ENCODE measurements at places on chromosomes 12 and 14. TPM values are rescaled to one million over a fixed set of nuclear protein-coding genes. Genes with fewer than 3 reads are reported as not detected.
A peak's percentile ranks its signal among the peaks of the same experiment; 100 is the strongest.

- DNase-seq, result no peak
Observed at GRCh38 chr12:91274916-91275315, 92.3 kb upstream of the DCN start.

GRCh38 chr12:47988073-47989022 is 15.9 kb downstream of the COL2A1 start:
- no peak for DNase-seq

GRCh38 chr14:75705014-75705413 is 44.0 kb downstream of the TTLL5 start:
- no peak for DNase-seq

- no peak for DNase-seq
Observed at GRCh38 chr12:69555461-69555860, 29.8 kb upstream of the CCT2 start.

GRCh38 chr14:101074196-101075024 is 170.9 kb upstream of the RTL1 start:
- peak; percentile 14 for DNase-seq

DNA sequence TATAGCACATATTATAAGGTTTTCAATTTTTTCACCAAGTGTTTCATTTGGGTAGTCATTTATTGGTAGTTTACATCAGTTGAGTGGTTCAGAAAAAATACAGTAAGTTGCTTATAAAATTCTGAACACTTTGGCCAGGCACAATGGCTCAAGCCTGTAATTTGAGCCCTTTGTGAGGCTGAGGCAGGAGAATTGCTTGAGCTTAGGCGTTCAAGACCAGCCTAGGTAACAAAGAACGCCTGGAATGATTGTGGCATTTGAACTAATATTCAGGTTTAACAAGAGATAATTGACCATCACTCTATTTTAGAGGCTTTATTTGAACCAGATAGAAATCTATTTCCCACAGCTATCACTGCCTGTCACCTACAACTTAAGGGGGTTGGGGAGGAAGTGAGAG is 22.7 kb downstream of the HIF1A start:
- no peak for DNase-seq

- no peak for DNase-seq
Observed at GRCh38 chr12:70837026-70837425, 83.5 kb downstream of the PTPRR start.

DNA sequence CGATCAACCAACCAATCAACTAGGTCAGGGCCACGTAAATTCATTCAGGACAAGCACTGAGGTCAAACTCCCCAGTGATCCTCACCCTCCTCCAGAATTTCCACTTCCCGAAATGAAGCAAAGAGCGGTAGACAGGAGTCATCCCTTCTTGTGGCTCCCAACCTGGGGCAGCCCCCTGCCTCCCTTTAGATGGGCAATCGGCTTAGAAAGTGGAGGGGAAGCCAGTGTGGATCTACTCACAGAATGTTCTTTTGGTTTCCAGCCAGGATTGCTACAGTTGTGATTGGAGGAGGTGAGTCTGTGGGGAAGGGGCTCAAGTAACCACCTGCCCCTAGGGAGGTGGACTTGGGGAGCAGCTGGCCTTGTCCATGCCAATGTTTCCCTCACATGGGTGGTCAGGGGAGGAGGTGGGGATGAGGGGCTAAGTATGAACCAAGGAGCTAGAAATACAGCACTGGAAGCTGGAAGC is 4.1 kb downstream of the IFI27 start:
- peak; percentile 20 for DNase-seq

DNA sequence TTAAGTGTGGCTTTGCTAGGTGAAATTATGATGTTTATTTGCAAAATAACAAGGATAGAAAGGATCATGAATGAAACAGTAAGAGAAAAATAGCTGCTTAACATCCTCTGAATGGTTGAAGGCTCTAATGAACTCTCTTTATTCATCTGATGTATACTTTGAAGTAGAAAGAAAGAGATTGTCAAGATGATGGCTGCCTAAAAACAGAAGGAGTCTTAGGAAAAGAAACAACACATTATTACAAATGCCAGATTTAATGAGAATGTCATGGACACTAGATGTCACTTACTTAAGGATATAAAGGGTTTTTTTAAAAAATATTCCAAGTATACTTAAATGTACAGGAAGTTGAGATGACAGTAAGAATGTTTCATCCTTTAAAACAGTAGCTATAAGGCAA is 21.6 kb downstream of the DCN start:
- no peak for DNase-seq

- no peak for DNase-seq
Observed at GRCh38 chr12:12372946-12373722, 16.3 kb downstream of the BORCS5 start.

- DNase-seq, result no peak
Observed at GRCh38 chr14:30921788-30922187, 47.4 kb downstream of the COCH start.

- DNase-seq, result no peak
Observed at GRCh38 chr12:124956571-124956970, 32.4 kb downstream of the DHX37 start.

DNA sequence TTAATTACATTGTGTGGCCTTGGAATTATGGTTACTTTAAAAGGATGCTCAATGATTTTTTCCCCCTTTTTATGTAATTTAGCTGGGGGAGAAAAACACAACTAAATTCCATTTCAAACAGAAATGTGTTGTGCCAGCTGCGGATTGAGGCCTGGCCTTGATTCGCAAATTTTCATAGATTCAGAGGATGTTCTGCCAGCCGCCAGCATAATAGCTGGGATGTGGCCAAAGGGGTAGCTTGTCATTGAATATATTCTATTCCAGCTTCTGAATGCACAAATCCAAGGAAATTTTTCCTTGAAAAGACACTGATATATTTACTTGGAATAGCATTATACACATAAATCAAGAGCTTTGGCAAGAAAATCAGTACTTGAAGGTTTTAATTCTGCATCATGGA is 43.7 kb downstream of the TRHDE start:
- no peak for DNase-seq

GRCh38 chr12:110501752-110502738 is at the start of the genes RAD9B and VPS29:
Gene RAD9B, plus strand, starts transcription at chr12:110502331. Its CDS starts 7 bp downstream, at chr12:110502338.
Gene VPS29, minus strand, starts transcription at chr12:110502111. Its CDS starts 60 bp downstream, at chr12:110502051.
- peak; percentile 95 for DNase-seq

DNA sequence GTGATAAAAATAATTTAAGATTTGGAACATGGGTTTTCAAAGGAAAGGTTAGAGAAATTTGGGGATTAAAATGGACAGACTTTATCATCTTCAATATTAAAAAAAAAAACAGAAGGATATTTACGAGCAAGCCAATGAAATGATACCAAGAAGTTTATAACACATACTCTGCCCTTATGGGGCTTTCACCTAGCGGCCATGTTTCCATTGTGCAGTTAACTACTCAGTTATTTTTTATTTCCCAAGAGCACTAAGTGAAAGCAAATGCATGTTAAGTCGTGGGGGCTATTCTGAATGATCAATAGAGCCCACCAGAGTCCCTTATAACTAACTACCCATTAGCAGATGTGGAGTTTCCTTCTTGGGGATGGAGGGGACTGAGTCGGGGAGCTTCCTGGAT is 53.9 kb downstream of the ETV6 start:
- no peak for DNase-seq

DNA sequence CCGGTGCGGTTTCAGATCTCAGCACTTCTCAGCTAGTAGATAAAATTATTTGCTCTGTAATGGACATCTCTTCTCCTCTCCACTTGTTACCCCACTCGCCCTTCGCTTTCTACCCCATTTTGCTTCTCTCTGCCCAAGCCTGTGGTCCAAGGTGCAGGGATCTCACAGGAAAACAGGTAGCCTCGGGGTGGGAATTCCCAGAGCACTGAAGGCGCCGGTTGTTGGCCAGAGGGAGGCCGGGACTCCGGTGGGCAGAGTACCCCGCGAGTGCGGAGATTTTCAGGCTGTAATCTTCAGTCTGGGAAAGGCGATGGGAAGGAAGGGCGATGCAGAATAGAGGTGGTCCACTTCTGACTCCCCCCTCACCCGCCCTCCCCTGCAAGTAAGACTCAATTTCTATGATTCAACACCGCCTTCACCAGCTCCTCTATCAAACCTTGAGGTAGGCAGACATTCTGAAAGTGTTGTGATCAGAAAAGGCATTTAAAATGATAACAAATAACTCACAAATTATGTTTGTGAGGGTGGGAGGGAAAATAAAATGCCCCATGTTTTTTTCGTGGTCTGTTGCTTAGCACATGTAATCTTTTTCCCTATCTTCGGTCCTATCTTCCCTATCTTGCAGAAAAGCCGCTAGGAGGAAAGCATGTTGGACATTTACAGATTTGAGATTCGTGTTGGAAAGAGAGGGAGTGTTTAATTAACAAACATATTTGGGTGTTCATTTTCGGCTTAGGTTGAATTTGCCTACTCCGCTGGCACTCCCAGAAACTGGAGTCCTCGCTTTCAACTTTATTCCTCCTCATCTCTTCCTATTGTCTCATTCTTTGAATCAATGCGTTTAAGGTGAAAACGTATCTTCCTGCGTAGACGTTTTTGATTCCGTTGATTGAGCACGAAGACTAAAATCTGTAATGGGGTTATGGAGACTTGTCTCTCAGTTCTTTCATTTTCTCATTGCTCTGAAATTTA is 8.5 kb downstream of the FOXG1 start:
- DNase-seq, result no peak

- no peak for DNase-seq
Observed at GRCh38 chr12:50790081-50790480, 26.2 kb downstream of the ATF1 start.

GRCh38 chr12:95989504-95990123 is 6.5 kb downstream of the HAL start:
- DNase-seq, result no peak

- DNase-seq, result no peak
Observed at GRCh38 chr12:3243376-3244084, 166.4 kb downstream of the TSPAN9 start.

DNA sequence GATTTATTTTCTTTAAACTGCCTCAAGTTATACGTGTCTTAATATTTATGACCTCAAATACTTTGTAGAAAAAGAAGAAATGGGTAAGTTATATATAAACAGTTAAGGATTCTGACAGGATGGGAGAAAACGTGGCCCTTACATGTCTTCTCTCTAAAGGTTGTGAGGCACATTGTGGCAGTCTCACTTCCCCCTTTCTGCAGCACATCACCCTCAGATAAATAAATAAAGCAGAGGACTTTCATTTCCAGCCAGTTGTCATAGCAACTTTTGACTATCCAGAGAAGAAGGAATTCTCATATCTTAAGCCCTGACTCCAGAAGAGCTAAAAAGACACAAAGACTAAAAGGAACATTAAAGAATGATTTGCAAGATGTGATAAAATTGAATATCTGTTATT is 28.8 kb upstream of the CEP83 start:
- no peak for DNase-seq

DNA sequence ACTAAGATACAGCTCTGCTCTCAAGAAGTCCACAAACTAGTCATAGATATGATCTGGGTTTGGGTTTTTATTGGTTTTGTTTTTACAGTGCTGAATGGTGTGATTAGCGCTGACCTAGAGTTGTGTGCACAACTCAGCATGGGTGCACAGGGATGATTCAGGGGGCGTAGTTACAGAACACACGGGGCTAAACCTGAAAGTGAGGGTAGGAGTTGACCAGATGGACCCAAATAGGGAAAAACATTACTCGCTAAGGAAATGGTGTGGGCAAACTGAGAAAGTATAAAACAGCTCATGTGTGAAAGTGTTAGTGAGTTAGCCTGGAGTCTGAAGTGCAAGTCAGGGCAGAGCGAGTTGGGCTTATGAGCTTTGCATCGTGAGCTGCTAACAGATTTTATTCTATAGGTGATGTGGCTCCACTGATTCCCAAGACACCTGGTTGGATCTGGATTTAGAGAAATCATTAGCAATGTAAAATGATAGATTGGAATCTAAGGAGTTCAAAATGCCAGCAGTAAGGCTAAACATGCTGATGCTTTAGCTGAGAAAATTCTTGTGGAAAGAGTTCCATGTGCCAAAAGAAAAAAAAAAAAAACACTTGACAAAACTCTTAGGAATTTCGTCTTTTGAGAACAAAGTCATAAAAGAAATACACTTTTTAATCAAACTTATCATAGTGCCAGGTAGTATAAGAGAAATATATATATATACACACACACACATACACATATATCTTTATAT is 134.9 kb downstream of the SLC5A8 start:
- no peak for DNase-seq

DNA sequence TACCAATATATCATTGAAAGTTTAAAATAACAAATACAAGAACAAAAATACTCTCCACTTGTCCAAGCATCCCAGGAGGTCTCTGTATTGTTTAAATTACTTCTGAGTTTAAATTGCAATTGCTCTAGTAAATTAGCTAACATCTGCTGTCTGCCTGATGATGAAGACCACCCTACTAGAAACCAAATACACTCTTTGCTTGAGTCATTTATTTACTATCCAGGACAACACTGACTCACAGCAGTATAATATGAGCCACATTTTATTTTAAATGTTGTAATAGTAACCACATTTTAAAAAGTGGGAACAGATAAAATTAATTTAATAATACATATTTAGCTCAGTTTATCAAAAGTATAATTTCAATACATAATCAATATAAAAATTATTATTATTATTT is 62.9 kb upstream of the EEA1 start:
- no peak for DNase-seq

DNA sequence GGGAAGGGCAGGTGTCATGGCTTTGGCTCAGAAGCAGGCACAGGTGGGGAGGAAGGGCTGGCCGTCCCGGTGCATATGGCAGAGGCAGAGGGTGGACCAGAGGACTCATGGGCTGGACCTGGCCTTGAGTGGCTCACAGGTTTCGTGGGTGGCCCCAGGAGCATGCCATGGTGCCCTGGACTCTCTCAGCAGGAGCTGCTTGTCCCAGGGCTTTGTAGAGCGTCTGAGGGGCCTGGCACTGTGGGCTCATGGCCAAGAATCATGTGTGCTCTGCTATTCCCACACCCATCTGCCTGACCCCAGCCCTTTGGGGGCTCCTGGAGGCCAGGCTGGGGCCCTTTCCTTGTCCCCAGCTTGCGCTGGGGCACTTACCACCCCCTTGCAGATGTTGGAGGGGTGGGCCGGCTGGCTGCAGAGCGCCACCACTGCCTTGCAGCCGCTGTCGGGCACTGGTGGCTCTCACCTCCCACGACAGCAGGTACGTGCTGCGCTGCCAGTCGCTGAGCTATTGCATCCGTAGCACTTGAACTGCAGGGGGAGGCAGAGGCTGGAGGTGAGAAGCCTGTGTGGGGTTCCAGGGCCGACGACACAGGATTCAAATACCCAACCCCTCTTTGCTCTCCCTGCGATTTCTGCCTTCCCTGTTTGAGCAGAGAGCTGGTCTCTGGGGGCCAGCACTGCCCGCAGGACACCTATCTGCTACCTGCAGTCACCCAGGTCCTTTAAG is 187.4 kb upstream of the PRMT8 start:
- DNase-seq, result no peak

- no peak for DNase-seq
Observed at GRCh38 chr12:123449856-123450255, 8.1 kb upstream of the SNRNP35 start.

The LRTM2 gene
- total RNA-seq, result not detected

The SLC5A8 gene
- not detected for total RNA-seq

The PIANP gene
- not detected for total RNA-seq

The MYBPC1 gene
- not detected for total RNA-seq

The RNASE1 gene
- 1,224 TPM for total RNA-seq

The FOXN4 gene
- not detected for total RNA-seq

The SYNE3 gene
- 88.3 TPM for total RNA-seq

The SYT1 gene
- total RNA-seq, result 3.1 TPM

The ADSS1 gene
- total RNA-seq, result 6.5 TPM

The MYO1A gene
- total RNA-seq, result 0.74 TPM

The EFS gene
- 3.0 TPM for total RNA-seq

The RPGRIP1 gene
- total RNA-seq, result 0.28 TPM

The TGM1 gene
- total RNA-seq, result 109 TPM

The ALDH2 gene
- total RNA-seq, result 365 TPM

The PTPN6 gene
- total RNA-seq, result 30.5 TPM

The FLRT2 gene
- 30.5 TPM for total RNA-seq

The ADAM21 gene
- not detected for total RNA-seq

The CLEC7A gene
- 13.5 TPM for total RNA-seq

The SLIRP gene
- 140 TPM for total RNA-seq

Measured in omental fat pad (tissue), 4 donors.